ENCODE measurements at places on chromosomes 7 and 10. TPM values are rescaled to one million over a fixed set of nuclear protein-coding genes. Genes with fewer than 3 reads are reported as not detected.

The PRSS37 gene
- total RNA-seq, result not detected

The DDIT4 gene
- 190 TPM for total RNA-seq

The AEBP1 gene
- 43.4 TPM for total RNA-seq

The RARRES2 gene
- total RNA-seq, result 123 TPM

The LRIT1 gene
- not detected for total RNA-seq

The CHST12 gene
- 30.9 TPM for total RNA-seq

The UFSP1 gene
- 1.5 TPM for total RNA-seq

The LAMB1 gene
- 244 TPM for total RNA-seq

The MYO3A gene
- total RNA-seq, result 5.7 TPM

The PODXL gene
- 133 TPM for total RNA-seq

The SKIDA1 gene
- total RNA-seq, result 1.4 TPM

The PGAM2 gene
- not detected for total RNA-seq

The PROSER2 gene
- total RNA-seq, result 8.2 TPM

The COBL gene
- 38.1 TPM for total RNA-seq

The KLF14 gene
- 0.26 TPM for total RNA-seq
